ENCODE measurements at places on chromosomes 3 and 15.

- DNase-seq: no peak
Observed at GRCh38 chr15:52103217-52104207, 9.1 kb downstream of the BCL2L10 start.

- DNase-seq: no peak
Observed at GRCh38 chr3:140031170-140031569, 96.2 kb downstream of the CLSTN2 start.

DNA sequence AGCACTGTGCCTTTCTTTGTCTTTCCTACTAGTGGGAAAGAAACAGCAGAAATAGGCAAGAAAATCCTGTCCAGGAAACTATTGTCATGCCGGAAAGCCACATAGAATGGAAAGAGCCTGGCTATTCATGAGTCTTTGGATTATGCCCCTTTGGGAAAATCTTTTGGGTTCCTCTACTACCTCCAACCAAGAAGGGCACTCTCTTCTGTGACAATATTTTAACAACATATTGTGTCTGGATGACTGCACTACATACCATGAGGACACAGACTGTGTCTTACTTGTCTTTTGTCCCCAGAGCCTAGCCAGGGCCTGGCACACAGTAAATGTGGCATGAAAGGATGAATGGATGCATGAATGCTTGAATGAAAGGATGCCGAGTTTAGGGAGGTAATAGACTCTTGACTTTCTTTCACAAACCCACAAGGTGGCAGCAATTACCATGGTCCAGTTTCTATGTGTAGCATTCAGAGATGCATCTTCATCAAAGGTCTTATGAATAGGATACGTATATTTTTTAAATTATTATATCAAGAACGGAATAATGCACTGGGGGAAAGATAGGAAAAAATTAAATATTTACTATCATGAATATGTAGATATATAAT lies 30.3 kb downstream of the ARL14 start:
- peak; percentile 55 for DNase-seq

GRCh38 chr15:50783895-50784294 lies 18.4 kb upstream of the SPPL2A start:
- DNase-seq: no peak

DNA sequence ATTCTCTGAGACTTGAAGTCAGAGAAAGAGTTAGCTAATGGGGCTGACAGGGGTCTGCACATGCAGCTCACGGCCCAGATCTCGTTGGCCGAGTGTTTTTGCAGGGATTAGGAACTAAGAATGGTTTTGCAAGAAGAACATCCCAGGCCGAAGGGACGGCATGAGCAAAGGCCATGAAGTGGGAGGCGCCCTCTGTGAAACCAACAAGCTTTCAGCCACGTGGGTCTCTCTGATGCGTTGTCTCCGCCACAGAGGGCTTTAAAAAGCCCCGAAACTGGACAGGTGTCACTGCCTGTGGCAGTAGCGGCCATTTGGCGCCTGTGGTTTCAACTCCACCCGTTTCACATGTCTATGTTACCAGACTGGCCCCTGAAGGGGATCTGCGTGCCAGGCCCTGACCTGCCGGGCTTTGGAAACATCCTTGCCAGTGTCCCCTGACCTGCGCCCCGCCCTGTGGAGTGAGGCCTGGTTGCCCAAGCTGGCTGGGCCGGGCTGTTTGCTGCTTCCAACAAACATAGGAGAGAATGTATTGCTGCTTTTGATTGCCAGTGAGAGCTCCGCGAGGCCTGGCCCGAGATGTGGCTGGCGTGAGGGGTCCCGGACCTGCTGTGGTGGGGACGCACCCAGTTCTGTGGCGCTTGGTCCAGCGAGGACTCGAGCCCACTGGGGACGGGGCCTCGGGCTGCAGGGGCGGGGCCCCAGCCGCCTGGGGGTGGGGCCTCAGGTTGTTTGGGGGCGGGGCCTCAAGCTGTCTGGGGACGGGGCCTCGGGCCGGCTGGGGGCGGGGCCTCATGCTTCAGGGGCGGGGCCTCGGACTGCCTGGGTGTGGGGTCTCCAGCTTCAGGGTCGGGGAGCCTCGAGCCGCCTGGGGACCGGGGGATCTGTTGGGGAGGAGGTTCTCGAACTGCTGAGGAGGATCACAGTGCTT lies 30.4 kb downstream of the GOLGA6L2 start:
- DNase-seq: no peak

DNA sequence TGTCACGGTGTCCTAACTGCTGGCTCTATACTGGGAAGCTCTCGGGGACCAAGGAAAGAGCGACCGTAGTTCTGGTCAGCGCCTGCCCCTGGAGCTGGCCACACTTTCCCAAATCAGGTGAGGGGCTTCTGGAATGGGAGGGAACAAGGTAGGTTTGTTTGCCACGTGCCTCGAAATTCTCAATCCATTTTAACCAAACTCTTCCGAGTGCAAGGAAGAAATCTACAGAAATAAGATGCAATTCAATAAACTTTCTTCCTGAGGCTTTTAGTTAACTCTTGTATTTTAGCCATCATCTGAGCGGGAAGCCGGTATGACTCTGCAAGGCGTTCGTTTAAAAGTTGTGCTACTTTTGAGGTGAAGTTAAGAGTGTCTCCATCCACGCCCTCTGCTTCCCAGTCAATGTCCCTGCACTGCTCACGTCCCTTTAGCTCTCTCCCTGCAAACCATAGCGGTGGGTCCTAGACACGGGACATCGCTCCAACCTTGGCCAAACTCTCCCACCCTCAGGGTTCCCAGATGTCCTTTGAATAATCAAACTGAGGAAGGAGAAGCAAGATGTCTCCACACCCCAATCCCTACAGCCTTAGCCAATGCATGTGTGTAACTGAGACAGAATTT lies 597 bp downstream of the AGTR1 start:
- no peak for DNase-seq
